ENCODE measurements at places on chromosomes 6 and 20.

DNA sequence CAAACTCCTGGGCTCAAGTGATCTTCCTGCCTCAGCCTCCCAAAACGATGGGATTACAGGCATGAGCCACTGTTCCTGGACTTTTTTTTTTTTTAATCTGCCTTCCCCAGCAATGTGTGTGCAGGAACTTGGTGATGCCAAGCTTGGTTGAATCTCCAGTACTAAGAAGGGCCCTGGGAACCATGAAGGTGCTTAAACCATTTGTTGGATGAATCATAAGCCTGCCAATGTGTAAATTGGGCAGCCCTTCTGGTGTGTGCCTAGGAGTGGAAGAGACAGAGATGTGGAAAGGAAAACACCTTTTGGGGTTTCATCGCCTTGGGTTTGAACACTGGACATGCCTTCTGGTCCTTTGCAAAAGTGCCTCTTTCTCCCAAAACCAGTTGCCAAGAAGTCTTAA, 7.1 kb upstream of the SPO11 start:
- no peak for DNase-seq

DNA sequence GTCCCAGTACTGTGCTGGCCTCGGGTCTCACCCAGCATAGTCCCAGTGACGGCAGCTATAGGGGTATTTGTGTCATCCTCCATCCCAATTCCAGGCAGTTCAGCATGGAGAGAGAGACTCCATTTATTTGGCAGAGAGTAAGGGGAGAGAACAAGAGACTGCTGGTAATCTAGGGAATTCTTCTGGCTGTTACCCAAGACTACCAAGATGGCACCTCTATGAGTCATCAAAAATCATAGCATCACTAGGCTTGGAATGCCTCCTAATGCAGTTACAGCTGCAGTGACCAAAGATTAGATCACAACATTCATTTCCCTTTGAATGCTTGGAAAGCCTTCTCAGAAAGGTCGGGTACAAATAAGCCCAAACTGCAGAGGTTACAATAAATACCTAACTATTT, 660.4 kb upstream of the FLRT3 start:
- no peak for DNase-seq

GRCh38 chr20:13567663-13568062, 71.1 kb downstream of the TASP1 start:
- no peak for DNase-seq

- DNase-seq, result no peak
These were observed 123.4 kb downstream of the MAP7 start for GRCh38 chr6:136426627-136427377.

- no peak for DNase-seq
These were observed 21.5 kb upstream of the RALGAPA2 start for GRCh38 chr20:20733943-20734342.

DNA sequence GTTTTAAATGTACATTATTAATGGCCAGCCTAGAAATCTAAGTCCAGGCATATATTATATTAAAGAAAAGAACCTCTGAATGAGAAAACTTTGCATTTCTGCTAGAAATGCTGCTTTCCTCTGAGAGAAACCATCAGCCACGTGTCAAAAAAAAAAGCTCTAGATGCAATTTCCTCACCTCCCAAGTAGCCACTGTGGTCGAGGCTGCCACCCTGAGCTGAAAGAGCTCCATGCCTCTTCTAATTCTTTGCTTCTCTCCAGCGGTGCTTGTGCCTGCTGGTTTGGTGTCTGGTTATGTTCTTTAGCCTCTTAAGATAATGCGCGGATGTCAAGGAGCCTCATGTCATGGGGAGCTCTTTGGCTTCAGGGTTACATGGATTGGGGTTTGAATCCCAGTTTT, 316.0 kb downstream of the TFAP2C start:
- no peak for DNase-seq

DNA sequence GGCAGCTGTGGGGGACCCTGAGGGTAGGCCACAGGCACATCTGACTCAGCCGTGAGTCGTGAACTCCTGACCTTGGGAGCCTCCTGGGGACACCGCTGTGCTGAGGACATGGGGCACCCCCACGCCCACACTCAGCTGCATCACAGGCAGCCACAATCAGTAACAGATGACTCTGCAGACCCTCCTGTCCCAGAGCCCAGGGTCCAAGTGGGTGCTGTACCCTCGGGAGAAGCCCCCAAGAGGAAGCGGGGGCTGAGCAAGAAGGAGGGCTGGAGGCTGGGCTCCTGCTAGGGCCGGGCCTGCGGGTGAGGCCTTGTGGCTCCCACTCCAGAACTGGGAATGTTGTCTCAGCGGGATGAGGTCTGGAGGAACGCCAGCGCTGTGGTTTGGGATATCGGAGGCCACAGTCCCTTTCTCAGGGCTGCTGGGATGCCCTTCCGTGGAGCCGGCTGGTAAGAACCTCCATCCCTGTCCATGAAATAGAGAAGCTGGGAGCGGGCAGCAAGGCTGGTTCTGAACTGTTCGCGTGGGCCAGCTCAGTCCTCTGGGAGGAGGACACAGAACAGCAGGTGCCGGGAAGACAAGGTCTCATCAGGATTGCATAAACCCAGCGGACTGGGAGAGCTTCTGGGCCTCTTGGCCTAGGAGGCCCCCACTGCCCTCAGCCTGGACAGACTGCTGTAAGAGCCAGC, 3.1 kb upstream of the LAMA5 start:
- peak; percentile 49 for DNase-seq

- DNase-seq, result no peak
These were observed 357.5 kb downstream of the HDGFL1 start for GRCh38 chr6:22926790-22927354.

Data from stimulated activated CD4-positive, alpha-beta T cell treated with anti-CD3 and anti-CD28 coated beads, TNF-alpha, amount 100 ng/mL, for 48 hours (primary cell).